ENCODE measurements at places on chromosomes 11 and 22.

- no peak for DNase-seq
- no peak overlapping the region for H3K27ac ChIP-seq
- H3K27me3 ChIP-seq = no peaks in the 10 kb centered on the region
- H3K36me3 ChIP-seq = peaks cover 3% of the 10 kb centered on the region
These were observed 16.4 kb upstream of the COX8A start for GRCh38 chr11:63958008-63958407.

- peaks cover 10% of the 10 kb centered on the region for H3K4me1 ChIP-seq
- no peak overlapping the region for H3K4me3 ChIP-seq
- H3K27ac ChIP-seq = no peak overlapping the region
- H3K27me3 ChIP-seq = no peaks in the 10 kb centered on the region
- no peak for DNase-seq
- peaks cover 9% of the 10 kb centered on the region for H3K36me3 ChIP-seq
These were observed 70.2 kb upstream of the EED start for GRCh38 chr11:86174101-86175046.

GRCh38 chr11:95888439-95888838, 35.5 kb downstream of the MTMR2 start:
- no peaks in the 10 kb centered on the region for H3K27me3 ChIP-seq
- H3K4me3 ChIP-seq = no peak overlapping the region
- DNase-seq = no peak

DNA sequence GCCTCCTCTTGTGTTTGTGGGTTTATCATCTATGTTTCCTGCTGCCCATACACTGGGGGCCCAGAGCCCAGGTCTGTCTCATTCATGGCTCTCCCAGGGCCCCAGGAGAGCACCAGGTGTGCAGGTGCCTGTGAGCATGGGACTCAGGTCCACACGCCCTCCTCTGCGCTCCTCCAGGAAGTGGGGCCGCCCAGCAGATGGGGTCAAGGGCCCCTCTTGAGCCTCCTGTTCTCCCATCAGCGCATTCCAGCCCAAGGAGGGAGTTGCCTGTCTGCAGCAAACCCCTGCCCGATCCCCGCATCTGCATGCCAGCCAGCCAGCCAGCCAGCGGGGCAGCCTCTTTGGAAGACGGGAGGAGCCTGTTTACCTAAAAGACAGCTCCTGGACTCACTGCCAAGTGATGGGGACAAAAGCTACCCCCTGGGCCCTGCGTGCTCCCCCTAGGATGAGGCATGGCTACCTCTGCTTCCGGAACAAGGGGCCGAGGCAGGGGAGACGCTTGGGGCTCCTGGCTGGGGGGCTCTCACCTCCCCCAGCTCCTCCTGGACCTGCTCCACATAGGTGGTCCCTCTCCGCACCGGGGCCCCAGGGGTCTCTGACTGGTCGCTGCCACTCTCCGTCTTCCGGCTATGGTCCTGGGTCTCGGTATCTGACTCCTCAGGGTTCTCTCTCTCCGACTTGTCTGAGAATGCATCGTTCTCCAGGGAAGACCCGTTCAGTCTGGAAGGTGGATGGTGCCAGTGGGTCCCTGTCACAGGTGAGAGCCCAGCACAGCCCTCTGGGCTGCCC, 49.7 kb upstream of the CARS1 start:
- H3K4me3 ChIP-seq = no peak overlapping the region
- H3K27me3 ChIP-seq = no peaks in the 10 kb centered on the region
- no peaks in the 10 kb centered on the region for H3K36me3 ChIP-seq
- H3K27ac ChIP-seq = no peak overlapping the region
- DNase-seq = no peak
- H3K4me1 ChIP-seq = no peaks in the 10 kb centered on the region

DNA sequence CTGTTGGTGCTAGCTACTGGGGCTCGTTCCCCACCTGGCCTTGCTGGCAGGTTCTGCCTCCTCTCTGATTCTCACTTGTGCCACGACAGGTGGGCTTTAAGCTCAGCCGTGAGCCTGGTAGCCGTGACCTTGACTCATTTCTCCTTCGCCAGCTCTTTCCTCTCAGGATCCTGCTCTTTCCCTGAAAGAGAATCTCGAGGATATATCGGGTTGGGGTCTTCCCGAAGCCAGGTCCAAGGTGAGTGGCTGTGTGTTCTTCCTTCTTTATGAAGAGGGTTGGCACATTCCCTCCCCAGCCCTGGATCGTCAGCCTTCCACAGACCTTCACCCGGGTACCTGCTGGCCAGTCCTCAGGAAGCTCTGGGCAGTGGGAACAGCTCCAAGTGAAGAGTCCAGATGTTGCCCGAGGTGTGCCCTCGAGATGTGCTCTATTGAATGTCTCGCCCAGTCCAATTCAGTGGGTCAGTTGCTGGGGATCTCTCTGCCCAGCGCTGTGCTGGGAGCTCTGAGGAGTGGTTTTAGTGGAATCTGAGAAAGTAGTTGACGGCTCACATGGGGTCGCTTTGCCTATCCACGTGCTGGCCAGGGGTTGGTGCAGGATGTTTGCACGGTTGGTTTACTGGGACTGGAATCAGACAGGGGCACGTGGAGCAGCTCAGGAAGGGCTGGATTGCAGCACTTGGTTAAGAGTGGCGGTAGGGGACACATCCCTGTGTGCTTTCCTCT, 1.4 kb downstream of the ZNF74 start:
- peak overlapping the region; percentile 61 for H3K27ac ChIP-seq
- H3K27me3 ChIP-seq = no peaks in the 10 kb centered on the region
- no peak for DNase-seq
- peak overlapping the region; percentile 91 for H3K4me3 ChIP-seq
- peaks cover 29% of the 10 kb centered on the region for H3K4me1 ChIP-seq
- H3K36me3 ChIP-seq = no peaks in the 10 kb centered on the region

- H3K27me3 ChIP-seq = no peaks in the 10 kb centered on the region
- no peaks in the 10 kb centered on the region for H3K36me3 ChIP-seq
These were observed 31.9 kb downstream of the PPP2R1B start for GRCh38 chr11:111734101-111734953.

- H3K27me3 ChIP-seq = no peaks in the 10 kb centered on the region
- no peak for DNase-seq
These were observed 16.0 kb upstream of the POU2AF1 start for GRCh38 chr11:111395081-111395480.

- H3K27ac ChIP-seq = no peak overlapping the region
- H3K27me3 ChIP-seq = peaks cover 5% of the 10 kb centered on the region
- no peaks in the 10 kb centered on the region for H3K4me1 ChIP-seq
These were observed 43.4 kb upstream of the A4GALT start for GRCh38 chr22:42763965-42764480.

DNA sequence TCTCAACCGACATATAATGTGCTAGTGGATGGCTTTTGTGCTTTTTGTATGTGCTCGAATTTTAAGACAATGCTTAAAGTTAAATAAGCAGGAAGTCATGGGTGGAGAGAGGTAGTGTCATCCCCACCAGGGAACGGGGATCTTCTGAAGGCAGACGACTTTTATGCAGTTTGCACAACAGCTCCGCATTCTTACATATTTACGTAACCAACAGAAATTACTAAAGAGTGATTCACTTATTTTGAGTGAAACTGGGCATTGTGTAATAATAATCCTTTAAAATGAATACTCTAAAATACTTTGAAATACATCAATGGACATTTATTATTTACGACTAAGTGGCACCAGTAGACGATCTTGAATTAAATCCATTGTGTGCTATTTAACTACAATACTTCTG, 305.1 kb downstream of the CNTN5 start:
- H3K27me3 ChIP-seq = no peaks in the 10 kb centered on the region
- no peak overlapping the region for H3K4me3 ChIP-seq
- no peaks in the 10 kb centered on the region for H3K4me1 ChIP-seq

GRCh38 chr11:10670099-10670498, 23.5 kb downstream of the IRAG1 start:
- no peak for DNase-seq
- no peak overlapping the region for H3K27ac ChIP-seq
- peaks cover 6% of the 10 kb centered on the region for H3K4me1 ChIP-seq
- H3K36me3 ChIP-seq = no peaks in the 10 kb centered on the region
